ENCODE measurements at places on chromosomes 5 and 9.

- no peak for DNase-seq
These were observed 42.1 kb downstream of the SLC46A2 start for GRCh38 chr9:112848316-112849151.

DNA sequence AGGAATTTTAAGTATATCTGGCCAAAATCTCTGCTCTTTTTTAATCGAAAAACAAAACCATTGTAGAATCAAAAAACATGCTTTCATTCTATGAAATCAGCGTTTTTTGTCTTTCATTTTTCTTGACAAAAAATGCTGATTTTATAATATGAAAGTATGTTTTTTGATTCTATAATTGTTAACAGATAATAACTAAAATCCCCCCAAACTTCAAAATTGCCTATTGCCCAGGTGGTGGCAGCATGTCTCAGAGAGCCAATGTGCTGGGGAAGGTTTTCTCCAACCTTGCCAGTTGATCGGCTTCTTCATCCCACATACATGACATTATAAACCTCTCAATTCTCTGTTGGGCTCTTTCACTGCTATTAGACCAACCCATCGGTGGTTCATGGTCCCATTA, 5.1 kb upstream of the SMIM15 start:
- DNase-seq = no peak

GRCh38 chr5:148085310-148085709, 21.5 kb downstream of the SPINK5 start:
- DNase-seq = no peak

DNA sequence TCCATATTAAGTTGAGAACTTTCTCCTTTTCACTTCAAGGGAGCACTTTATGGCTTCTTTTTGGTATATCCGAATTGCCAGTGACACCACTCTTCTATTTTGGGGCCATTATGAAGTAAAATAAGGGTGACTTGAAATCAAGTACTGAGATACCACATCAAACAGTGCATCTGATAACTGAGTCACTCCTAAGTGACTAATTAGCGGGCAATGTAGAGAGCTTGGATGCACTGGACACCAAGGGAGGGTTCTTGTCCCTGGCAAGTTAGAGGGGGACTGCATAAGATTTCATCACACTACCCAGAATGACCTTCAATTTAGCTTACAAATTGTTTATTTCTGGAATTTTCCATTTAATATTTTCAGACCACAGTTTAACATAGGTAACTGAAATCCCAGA, 813.9 kb upstream of the CDH10 start:
- DNase-seq = no peak

DNA sequence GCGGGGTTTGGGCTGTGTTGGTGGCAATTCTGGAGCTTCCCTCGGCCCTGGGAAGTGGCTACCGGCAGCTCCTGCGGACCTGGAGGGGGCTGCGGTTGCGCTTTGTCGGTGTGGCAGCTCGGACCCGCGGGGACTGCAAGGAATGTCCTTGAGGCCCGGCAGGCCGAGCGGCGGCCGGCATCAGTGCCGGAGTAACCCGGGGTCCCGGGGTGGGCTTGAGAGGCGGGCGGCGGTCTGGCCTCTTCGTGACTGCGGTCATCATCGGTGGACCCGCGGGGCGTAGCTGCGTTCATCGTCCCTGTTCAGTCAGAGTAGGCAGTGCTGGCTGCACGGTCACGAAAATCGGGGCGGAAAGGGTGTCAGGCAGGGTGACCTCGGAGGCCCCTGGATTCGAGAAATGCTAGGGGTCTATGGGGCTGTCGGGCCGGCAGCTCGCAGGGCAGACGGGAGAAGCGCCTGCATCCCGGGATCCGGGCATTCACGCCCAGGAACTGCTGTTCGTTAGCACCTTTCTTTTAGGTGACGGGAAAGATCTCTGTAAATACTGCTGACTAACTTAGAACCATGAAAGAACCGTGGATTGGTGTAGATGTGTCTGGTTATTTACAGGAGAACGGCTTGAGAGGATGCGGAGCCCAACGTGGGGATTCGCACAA, 474 bp downstream of the HMGCR start:
- DNase-seq = peak; percentile 39

DNA sequence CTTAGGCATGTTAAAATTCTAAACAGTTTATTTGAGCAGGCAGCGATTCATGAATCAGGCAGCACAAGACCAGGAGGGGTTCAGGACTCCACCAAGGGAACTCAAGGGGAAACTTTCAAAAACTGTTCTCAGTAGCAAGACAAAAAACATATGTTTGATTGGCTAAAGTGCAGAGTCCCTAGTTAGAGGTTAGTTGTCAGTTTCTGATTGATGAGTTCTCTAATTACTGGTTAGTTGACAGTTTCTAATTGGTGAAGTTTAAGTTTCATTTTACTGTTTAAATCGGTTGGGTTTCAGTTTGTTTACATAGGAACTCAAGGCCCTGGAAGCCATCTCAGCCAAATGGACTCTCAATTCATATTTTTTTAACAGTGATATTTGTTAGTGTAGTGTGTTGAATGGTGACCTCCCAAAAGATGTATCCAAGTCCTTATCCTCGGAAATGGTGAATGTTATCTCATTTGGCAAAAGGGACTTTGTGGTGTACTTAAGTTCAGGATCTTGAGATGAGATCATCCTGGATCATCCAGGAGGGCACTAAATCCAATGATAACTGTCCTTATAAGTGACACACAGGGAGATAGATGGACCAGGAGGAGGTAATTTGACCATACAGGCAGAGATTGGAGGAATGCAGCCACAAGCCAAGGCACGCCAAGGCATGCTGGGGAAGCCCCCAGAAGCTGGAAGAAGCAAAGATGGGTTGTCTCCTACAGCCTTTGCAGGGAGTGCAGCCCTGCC, 219.2 kb upstream of the RAI14 start:
- DNase-seq = no peak

DNA sequence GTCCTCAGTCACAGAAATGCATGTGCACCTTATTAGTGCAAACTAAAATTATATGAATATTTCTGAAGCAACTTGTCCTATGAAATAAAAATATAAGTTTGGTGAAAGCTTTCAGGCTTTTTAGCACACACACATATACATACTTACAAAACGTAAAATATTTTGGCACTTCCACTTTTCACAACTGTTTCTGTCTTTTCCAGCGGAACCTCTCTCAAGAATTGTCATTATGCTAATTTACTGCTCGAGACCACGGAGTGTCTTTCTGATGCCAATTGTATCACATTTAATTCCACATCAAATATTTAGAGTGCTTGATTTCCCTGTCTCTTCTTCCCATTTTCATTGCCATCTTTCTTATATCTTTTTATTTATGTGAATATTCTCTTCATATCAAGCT, 100.4 kb downstream of the MEF2C start:
- DNase-seq = no peak

- peak; percentile 16 for DNase-seq
These were observed 267.9 kb upstream of the PDE4D start for GRCh38 chr5:60161340-60161934.

- DNase-seq = peak; percentile 86
These were observed at the start of gene HDHD3 for GRCh38 chr9:113376634-113377567. TSS of gene HDHD3 (minus strand) at chr9:113376986. CDS start at chr9:113374354, 2,632 bp downstream.

DNA sequence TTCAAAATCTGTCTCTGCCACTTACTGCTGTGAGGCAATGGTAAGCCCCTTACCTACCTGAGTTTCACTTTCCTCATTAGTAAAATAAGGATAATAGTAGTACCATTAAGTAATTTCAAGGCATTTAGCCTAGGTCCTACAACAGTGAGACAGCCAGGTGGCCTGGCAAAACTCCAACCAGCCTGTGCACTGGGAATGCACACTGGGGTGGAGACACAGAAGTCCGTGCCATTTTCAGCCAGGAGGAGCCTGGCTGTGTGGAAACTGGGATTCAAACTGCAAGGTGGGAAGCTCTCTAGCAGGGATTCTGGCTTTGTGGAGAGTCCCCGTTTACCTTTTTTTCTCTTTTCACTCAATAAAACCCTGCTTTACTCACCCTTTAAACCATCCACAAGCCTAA, 630.4 kb downstream of the PRELID2 start:
- DNase-seq = no peak

- DNase-seq = no peak
These were observed 1180.6 kb upstream of the CDH18 start for GRCh38 chr5:21168557-21168956.

DNA sequence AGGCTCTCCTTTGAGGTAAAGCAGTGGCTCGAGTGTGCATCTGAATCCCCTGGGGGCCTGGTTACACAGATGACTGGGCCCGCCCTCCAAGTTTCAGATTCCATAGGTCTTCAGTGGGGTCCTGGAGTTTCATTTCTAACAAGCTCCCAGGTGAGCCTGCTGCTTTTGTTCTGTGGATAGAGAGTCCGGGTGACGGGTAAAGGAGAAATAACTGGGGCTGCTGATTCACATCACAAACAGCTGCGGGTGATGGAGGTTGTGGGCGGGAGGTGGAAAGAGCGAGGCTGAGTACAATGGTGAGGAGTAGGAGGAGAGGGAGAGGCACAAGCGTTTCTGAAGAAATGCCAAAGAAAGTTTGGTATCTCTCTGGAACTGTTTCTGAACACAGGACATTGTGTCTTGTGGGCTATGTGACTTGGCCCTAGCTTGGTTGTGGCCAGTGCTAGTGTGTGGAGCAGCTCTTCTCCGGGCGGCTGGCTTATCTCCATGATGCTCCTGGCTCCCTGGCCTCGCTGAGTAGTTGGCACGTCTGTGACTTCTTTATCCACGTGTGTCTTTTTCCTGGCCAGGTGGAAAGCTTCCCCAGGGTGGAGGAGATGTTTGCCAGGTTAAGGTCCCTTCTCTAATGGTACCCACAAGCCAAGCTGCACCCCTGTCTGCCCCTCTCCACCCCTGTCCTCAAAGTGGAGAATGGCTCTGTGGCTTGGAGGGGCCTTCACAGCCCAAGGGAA, 61.7 kb downstream of the HSPA4 start:
- peak; percentile 40 for DNase-seq

DNA sequence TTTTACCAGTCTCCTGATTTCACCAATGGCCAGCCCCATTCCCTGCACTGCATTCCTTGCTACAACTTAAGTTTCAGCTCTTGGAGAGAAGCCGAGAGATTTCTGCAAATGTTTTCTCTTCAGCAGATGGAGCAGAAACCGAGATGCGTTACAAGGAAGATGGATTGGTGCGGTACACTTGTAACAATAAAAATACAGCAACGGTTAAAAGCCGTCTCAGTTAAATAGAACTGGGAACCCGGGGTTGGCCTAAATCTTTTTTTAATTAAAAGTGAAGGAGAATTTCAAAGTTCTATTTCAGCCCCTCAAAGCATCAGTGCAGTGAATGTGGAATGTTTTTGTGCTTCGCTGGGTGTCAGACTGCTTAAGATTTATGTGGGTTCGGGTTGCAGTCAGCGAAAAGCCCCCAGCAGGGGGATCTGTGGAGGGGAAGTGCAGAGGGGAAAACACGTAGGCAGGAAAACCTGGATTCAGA, 19.8 kb downstream of the BRINP1 start:
- no peak for DNase-seq

- DNase-seq = peak; percentile 22
These were observed 14.6 kb downstream of the MRPL36 start for GRCh38 chr5:1785062-1785461.

DNA sequence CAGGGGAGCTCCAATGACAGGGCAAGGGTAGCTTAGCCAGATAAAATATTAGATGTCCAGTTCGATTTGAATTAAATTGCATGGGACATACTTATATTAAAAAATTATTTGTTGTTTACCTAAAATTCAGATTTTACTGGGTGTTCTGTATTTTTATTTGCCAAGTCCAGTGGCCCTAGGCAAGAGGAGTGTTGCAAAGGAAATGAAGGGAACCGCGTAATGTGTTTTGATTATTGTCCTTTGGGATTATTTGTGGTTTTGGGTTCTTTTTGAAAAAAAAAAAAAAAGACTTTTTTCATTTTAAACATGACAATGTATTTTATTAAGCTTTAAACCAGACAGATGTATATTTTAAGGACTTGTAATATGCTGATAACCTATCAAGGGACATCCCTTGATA, 179.3 kb downstream of the C9orf152 start:
- no peak for DNase-seq

DNA sequence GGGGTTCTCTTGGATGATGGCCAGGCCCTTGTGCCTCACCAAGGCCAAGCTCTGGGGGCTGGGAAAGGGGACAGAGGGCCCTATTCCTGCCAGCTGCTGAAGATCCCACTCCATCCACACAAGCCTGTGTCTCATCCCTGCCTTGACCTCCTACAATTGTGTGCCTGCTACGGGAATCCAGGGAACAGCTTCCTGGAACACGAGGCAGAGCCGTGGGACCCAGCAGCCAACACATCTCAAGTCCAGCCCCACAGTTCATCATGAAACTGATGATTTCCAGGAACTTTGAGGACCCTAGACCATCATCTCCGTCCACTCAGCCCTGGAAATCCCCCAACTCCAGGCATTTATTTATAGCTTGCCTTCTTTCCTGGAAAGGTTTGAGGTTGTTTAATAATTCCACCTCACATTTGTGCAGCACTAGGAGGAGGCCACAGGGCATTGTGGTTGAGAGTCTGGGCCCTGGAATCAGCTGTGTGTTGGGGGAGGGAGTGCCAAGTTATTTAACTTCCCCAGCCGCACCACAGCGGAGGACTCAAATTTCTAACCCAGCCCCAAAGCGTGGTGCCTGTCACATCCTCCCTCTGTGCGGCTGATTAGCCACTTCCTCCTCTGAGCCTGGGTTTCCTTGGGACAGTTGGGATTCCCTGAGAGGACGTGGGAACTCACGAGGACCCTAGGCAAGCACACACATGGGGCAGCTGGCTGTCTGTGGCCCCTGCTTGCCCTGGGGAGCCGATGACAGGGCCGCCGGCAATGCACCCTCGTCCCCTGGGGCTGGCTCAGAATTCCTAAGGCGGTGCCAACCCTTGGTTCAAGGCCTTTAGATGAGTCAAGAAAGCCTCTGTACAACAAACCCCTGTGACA, 58.2 kb upstream of the GGTA1 start:
- peak; percentile 31 for DNase-seq

DNA sequence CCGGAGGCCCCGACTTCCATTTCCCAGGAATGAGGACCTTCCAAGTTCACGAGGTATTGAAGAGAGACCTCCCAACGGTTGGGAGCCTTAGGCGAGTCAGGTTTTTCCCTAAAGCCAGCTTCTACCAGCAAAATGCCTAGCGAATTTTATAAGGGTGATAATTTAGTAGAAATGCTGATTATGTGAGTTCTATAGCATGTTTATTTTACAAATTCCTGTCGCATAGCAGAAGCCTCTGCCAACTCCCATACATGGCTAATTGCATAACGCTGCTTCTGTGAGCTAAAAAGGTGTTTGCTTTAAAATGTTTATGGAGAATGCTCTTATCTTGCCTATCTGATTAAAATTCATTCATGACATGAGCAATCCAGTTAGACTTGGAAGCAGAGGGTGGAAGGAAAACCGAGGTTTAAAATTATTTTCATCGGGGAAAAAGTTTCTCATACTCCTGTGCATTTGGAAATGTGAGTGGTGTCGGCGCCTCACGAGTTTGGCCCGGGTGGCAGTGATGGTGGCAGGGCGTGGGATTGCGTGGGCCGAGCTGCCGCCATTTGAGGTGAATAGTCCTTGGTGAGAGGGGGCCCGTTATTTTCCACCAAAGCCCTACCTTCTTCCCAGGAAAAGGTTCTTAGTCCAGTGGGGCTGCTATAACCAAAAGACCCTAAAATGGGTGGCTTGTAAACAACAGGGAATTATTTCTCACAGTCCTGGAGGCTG, 104.4 kb upstream of the FCN2 start:
- DNase-seq = no peak

Measured in OCI-LY7 (cell line).